ENCODE measurements at places on chromosomes 1 and 21.

- DNase-seq: no peak
Observed at GRCh38 chr1:24154215-24154614, 11.3 kb upstream of the IL22RA1 start.

DNA sequence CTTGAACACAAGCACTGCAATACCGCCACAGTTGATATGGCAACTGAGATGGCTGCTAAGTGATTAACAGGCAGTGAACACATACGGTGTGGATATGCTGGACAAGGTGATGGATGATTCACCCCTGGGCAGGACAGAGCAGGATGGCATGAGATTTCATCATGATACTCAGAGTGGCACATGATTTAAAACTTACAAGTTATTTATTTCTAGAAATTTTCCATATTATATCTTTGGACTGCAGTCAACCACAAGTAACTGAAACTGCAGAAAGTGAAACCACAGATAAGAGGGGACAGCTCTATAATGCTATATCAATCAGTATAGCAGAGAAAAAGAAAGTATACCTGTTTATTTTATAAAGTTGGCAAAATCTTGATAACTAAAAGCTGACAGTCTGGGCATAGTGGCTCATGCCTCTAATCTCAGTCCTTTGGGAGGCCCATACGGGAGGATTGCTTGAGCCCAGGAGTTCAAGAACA, 47.9 kb downstream of the PHACTR4 start:
- no peak for DNase-seq

DNA sequence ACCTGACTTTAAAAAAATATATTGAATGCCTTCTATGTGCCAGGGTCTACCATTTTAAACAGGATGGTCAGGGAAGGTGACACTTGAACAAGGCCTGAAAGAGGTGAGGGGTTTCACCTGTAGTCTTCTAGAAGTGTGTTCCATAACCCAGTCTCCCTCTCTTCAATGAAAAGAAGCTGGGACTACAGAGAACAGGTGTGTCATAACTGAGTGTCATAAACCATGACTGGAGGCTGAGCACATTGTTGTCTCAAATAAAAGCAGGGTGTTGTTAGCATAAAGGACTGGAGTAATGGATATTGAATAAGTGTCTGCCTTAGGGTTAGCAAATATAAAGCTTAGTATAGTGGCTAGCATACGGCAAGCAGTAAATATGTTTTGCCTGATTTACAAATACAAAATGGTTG, 65.4 kb downstream of the SYDE2 start:
- DNase-seq: peak; percentile 2

GRCh38 chr1:113617438-113618141, 141.7 kb downstream of the PHTF1 start:
- no peak for DNase-seq

- DNase-seq: no peak
Observed at GRCh38 chr1:65022216-65022615, 55.9 kb upstream of the JAK1 start.

- DNase-seq: no peak
Observed at GRCh38 chr1:101175466-101175865, 61.4 kb upstream of the S1PR1 start.

GRCh38 chr1:156425943-156426342, 56.9 kb downstream of the RHBG start:
- DNase-seq: no peak

GRCh38 chr1:56939209-56939608, 26.6 kb downstream of the C8B start:
- DNase-seq: no peak

GRCh38 chr1:14246471-14246870, 352.0 kb upstream of the KAZN start:
- DNase-seq: no peak

DNA sequence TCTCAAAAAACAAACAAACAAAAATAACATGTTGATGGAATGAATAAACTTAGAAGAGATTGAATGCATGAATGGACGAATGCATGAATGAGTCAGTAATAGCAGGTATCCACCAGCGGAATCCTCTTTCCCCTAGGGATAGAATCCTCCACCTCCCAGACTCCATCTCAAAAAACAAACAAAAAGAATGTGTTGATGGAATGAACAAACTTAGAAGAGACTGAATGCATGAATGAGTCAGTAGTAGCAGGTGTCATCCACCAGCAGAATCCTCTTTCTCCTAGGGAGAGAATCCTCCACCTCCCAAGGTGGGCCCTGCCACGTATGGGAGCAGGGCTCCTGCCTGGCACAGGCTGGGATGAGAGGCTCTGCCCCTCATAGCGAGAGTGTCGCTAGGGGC, 26.8 kb upstream of the RNF19B start:
- DNase-seq: no peak

- DNase-seq: no peak
Observed at GRCh38 chr1:180380259-180381183, 121.9 kb downstream of the ACBD6 start.

DNA sequence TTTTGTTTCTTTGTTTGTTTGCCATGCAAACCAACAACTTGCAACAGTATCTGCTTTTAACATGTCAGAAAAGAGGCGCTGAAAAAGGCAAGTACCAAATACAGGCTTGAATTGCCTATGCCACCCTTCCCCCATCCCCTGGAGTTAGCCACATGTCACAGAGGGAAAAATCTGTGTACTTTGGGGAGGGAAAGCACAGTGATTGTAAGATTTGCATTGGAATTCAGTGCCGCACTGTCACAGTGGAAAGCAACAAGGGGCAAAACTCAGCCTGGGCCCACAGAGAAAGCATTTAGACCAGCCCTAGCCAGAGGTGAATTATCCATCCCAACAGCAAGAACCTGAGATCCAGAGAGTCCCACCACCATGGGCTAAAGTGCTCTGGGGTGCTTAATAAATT, 52.4 kb upstream of the ACADM start:
- DNase-seq: no peak

- no peak for DNase-seq
Observed at GRCh38 chr1:3763351-3764125, 9.0 kb upstream of the SMIM1 start.

- no peak for DNase-seq
Observed at GRCh38 chr1:15714406-15715136, 21.5 kb upstream of the SLC25A34 start.

- no peak for DNase-seq
Observed at GRCh38 chr1:21115098-21115760, 61.5 kb downstream of the EIF4G3 start.

GRCh38 chr1:231584117-231584516, 42.5 kb upstream of the DISC1 start:
- DNase-seq: no peak

- DNase-seq: no peak
Observed at GRCh38 chr21:32516756-32517649, 68.3 kb downstream of the TCP10L start.

DNA sequence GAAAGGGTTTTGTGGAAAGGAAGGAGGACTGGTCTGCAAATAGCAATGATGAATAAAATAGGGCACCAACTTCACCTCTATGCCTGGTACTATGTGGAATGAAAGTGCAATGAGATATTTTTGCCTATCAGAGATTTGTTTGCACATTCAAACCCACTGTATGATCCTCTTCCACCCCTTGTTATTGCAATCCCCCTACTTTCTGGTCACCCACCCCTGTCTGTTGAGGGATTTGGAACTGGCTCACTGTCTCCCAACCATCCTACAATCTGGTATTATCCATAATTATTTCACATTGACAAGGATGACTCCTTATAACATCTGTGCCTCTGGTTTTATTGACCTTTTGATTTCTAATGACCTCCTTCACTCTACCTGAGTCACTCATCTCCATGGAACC, 42.4 kb downstream of the CD55 start:
- DNase-seq: no peak

DNA sequence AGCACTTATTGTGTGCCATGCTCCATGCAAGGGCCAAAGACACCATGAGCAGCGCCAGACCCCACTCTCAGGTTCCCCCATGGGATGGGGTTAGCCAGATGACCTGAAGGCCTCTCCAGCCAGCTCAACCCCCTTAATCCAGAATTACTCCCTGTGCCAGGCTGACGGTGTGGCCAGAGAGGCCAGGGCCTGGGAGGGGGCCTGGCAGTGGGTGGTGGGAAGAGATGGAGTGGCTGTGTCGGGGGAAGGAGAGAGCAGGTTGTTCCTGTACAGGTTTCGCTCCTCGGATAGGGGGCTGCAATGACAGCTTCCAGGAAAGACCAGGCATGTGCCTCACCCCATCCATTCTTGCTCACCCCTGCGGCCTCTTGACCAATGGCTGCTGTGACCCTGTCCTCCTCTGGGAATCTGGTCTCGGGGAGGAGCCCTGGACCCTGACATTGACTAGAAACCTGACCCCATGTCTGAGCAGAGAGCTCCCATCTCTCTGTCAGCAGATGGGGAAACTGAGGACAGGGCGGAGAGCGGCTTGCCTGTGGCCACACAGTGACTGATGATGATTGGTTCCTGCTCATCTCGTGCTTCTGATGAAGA, 345.3 kb downstream of the MATN1 start:
- DNase-seq: no peak

DNA sequence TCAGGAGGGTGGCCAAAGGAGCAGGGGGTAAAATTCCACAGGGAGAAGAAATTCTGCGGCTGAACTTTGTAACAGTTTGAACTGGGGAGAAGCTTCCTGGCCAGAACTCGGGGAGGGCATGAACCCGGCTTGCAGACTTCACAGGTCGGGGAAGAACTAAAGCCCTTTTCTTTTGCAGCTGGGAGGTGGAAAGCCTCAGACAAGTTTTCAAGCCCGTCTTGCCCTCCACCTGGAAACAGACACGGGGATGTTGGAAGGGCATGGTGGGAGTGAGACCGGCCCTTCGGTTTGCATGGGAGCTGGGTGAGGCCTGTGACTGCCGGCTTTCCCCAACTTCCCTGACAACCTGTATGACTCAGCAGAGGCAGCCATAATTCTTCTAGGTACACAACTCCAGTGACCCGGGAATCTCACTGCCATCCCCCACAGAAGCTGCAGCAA, 11.3 kb downstream of the THEM4 start:
- no peak for DNase-seq

DNA sequence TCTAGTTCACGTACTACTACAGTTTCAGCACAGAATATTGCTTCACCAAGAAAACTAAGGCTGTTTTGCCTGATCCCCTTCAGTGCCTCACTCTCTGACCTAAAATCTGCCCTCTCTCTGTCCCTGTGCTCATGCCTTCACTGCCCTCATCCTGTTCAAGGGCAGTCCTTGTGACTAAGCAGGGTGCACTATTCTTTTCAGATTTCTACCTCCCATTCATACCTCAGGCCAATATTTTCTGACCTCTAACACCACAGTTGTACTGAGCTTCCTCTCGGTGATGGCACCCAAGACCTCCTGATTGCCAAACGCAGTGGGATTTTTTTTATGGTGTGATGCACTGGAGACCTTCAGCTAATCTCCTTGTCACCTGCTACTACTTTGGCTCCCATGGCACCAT, 57.7 kb upstream of the GADD45A start:
- DNase-seq: no peak

GRCh38 chr1:203069030-203069747, 16.6 kb downstream of the MYOG start:
- DNase-seq: no peak

GRCh38 chr1:9312168-9312720, 19.6 kb downstream of the SPSB1 start:
- DNase-seq: no peak

Measured in activated CD4-positive, alpha-beta T cell treated with anti-CD3 and anti-CD28 coated beads, Interleukin-2, amount 10 ng/mL, durations not matched to agents 24 days and 14 days (primary cell).